ENCODE measurements at places on chromosomes 4 and X.

- DNase-seq: no peak
Observed at GRCh38 chr4:4856071-4857000, 3.1 kb upstream of the MSX1 start.

DNA sequence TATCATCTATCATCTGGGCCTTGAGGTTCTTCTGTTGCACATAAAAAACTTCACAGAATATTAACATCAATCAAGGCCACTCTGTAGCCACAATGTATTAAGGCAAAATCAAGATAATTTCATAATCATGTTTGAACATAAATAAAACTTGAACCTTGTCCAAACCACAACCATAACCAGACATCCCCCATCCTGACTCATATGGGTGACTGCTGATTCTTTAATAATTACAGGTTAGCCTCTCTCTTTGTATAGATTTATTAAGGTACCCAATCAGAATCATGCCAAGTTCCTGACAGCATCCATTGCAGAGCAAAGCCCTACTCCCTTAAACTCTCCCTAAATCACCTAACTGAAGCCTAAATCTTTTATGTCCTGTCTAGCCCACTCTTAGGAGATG is 16.7 kb upstream of the AREG start:
- no peak for DNase-seq

DNA sequence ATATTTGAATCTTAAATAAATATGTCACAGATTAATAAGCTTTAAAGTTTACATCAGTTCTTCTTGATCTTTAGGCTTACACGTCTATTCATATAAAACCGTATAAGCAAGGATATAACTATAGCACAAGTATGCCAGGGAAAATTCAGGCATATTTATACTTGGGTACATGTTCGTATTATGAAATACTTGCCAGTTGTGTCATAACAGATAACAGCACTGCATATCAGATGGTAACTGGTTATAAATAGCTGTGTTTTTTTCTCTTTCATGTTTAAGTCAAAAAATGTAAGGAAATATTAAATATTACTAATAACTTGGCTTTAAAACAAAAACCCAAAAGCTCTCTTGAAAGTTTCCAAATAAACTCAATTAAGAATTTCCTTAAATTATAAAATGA is 17.5 kb downstream of the BRWD3 start:
- DNase-seq: no peak

DNA sequence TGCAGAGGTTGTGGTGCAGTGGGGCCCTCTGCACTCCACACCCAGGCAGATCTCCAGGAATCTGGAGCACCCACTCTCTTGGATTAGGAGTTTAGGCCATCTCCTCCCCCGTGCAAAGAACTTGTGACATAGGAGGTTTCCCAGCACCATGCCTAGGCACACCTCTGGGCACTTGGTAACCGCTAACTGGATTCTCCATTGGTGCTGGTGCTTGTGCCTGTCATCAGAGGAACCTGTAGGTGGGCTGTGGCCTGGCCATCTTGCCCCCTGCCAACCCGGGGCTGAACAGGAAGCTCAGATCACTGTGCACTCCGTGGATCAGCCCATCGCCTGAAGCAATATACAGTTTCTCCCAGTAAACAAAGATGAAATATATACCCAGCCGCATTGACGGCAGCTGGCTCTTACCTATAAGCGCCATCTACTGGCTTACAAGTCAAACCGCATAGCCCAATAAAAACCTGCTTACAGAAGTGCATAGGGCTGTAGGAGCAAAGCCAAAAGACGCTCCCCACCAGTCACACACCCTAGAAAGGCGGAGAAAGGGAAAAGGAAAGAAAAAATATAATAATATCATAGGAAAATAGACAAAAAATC is 19.1 kb upstream of the TEX13B start:
- DNase-seq: peak; percentile 26

DNA sequence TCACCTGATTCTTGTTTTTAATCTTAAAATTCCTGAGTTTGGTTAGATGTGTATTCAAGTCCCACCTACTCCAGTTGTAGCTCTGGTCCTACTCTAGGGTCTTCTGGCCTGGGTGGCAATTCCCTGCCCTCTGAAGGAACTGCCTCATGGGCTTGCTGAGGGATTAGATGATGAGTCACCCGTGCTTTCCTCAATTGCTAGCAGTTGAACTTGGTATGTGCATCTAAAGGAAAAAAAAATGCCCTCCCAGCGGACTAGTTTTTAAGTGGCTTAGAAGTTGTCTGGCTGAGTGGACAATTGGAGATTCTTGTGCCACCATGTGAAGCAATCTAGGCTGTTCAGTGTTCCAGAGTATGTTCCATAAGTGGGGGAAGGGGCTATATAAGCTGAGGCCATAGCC is 127.0 kb downstream of the CCNG2 start:
- no peak for DNase-seq

DNA sequence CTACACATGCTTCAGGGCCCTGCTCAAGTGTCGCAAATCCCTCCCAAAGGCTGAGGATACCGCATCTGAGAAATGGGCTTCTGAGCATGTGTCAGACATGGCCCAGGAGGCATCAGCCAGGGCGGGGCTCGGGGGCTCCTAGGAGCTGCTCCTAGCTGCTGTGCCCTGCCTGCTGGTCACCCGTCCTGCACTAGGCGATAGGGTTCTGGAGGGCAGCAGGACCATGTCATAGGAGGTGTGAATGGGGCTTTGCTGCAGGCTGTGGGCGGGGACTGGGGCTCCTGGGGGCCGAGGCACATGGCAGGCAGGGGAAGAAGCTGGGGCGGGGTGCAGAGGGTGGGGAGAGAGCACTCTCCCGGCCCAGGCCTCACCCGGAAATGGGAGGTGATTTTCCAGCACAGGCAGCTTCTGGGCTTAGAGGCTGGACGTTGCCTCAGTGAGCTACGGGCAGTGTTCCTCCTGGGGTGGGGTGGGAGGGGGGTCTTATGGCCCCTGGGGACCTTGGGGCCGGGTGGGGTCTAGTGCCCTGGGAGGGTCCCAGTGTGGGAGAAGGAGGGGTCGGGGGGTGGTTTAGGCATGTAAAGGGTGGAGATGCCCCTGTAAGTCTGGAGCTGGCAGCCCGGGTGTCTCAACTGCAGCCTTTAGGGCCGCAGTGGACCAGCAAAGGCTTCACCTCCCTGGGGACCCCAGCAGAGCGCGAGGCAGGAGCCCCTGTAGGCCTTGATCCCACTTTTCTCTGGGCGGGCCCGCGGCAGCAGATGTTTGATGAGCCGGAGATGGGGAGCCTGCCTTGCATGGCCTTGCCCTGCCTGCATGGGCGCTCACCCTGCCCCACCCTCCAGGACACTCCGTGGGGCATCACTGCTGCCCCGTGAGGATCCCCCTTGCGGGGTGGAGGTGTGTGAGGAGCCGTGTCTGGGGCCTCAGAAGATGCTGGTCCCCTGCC is 98.6 kb upstream of the LRPAP1 start:
- no peak for DNase-seq

- DNase-seq: no peak
Observed at GRCh38 chr4:119032921-119033685, 102.5 kb upstream of the MYOZ2 start.

Measured in GDM1 (cell line).